ENCODE measurements at places on chromosomes 5 and 9.

- DNase-seq = no peak
These were observed 32.5 kb downstream of the ANXA1 start for GRCh38 chr9:73183917-73184861.

DNA sequence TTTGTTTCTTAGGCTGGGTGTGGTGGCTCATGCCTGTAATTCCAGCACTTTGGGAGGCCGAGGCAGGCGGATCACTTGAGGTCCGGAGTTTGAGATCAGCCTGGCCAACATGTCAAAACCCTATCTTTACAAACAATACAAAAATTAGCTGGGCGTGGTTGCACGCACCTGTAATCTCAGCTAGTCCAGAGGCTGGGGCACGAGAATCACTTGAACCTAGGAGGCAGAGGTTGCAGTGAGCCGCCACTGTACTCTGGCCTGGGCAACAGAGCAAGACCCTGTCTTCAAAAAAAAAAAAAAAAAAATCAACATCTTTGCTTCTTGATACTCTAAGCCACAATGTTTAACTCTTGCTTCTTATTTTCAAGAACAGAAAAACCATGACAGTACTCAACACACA is 16.1 kb downstream of the UBAP2 start:
- no peak for DNase-seq

DNA sequence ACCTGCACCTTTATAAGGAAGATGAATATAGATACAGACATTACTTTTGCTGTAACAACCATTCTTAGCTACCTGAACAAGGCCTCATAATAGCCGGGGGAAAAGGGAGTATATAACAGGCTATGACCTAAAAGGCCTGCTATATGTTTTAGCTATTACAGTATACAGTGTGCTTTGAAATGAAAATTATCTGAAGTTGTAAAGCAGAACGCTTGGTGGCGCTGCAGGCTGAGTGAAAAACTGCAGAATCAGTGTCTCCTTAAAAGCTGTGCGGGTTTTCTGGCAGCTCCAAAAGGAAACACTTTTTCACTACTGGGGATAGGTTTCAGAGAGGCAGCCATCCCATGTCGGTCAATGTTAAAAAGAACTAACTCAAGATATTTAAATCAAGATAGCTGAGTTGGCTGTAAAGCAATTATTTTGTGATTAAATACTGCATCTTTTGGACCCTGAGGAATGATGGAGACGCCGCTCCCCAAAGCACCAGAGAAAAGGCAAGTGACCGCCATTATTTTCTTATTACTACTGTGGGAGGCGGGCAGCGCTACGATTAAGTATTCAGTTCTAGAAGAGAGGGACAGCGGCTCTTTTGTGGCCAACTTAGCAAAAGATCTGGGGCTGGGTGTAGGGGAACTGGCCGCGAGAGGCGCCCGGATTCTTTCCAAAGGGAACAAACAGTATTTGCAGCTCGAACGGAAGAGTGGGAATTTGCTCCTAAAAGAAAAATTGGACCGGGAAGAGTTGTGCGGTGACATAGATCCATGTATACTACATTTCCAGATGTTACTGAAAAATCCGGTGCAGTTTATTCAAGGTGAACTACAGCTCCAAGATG is 5.9 kb downstream of the PCDHB6 start:
- no peak for DNase-seq

DNA sequence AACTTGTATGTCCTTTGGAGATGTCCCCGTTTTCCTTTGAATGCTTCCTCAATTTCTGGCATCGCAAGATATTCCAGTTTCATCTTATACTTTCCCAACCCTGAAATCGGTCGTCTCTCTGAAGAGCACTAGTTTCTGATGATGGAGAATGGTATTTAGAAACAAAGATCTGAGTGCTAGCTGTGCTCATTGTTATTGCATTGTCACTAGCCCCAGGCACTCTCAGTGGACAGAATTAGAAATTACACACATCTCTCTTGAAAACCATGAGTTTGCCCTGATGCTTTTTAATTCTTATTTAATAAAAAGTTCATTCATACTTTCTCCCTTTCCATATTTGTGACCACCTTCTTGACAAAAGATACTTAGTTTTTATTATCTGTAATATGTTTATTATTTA is 67.7 kb downstream of the C9orf152 start:
- DNase-seq = no peak

DNA sequence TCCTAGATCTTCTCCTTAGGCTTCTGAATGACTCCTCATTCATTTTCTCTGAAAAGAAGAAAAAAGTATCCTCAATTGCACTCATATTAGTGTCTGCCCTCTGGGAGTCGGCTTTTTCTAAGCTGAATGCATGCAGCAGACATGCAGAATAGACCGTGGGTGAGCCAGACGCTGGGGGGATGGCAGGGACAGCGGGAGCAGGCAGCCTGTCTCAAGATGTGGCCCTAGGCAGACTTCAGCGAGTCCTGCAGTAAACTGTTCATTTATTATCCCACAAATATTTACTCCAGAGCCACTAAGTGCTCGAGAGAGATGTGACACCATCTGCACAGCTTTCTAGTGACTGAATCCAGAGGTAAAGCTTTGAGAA is 164.9 kb upstream of the RAI14 start:
- DNase-seq = no peak

DNA sequence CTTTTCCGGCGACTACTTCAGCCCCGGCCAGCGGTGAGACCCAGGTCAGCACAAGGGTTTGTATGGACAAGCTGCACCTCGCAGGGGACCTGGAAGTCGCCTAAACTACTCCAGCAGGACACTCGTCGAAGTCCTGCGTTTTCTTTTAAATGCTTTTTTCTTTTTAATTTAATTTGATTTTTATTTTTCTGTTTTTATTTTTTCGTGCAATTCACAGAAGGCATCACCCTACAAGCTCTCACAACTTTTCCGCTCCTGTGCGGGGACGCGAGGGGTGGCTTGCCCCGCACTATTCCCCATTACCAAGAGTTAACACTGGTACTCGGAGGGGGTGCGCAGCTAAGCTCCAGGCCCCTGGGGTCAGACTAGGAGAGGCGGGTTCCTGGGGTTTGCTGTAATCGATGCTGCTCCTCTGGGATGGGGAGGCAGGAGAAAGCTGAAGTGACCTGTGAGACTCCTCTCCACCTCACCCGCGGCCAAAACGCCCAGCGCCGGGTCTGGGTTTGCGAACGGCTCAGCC is 1.3 kb downstream of the EDIL3 start:
- DNase-seq = no peak

- DNase-seq = no peak
These were observed 40.0 kb downstream of the CXXC5 start for GRCh38 chr5:139688088-139688702.

GRCh38 chr9:87592554-87593358 is 95.1 kb downstream of the DAPK1 start:
- DNase-seq = no peak

- no peak for DNase-seq
These were observed 4.3 kb downstream of the BRD3OS start for GRCh38 chr9:134029248-134030226.

GRCh38 chr5:125554355-125554754 is 807.9 kb upstream of the ZNF608 start:
- DNase-seq = no peak

- DNase-seq = no peak
These were observed 11.1 kb upstream of the APTX start for GRCh38 chr9:33012328-33013069.

DNA sequence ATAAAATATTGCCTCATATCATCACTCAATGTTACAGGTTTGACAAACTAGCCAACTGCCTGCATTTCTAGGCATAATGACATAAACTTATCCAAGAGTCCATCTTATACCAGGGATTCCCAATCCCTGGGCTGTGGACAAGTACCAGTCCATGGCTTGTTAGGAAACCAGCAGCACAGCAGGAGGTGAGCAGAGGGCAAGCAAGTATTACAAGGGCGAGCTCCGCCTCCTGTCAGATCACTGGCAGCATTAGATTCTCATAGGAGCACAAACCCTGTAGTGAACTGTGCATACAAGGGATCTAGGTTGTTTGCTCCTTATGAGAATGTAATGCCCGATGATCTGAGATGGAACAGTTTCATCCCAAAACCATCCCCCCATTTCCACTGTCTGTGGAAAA is 144.9 kb downstream of the PRKACG start:
- DNase-seq = no peak
